Cerebellar nuclear complex (tissue), 1 donor: ENCODE measurements at places on chromosomes 2 and 18.

DNA sequence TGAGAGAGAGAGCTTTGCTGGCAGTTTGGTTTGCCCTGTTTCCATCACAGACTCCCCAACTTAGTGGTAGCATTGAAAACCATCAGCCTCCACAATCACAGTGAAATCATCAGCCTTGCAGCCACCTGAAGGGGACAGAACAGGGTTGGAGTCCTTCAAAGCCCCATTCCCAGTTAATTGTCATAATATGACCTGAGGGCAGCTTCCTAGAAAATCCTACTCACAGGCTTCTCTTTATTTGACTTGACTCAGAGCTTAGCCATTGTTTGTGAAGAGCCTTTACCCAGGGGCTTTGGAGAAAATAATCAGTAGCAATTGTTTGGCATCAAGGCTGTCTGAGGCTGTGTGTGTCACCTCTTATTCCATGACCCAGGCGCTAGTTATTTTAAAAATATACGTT lies 308.7 kb downstream of the CBLN2 start:
- DNase-seq = no peak

DNA sequence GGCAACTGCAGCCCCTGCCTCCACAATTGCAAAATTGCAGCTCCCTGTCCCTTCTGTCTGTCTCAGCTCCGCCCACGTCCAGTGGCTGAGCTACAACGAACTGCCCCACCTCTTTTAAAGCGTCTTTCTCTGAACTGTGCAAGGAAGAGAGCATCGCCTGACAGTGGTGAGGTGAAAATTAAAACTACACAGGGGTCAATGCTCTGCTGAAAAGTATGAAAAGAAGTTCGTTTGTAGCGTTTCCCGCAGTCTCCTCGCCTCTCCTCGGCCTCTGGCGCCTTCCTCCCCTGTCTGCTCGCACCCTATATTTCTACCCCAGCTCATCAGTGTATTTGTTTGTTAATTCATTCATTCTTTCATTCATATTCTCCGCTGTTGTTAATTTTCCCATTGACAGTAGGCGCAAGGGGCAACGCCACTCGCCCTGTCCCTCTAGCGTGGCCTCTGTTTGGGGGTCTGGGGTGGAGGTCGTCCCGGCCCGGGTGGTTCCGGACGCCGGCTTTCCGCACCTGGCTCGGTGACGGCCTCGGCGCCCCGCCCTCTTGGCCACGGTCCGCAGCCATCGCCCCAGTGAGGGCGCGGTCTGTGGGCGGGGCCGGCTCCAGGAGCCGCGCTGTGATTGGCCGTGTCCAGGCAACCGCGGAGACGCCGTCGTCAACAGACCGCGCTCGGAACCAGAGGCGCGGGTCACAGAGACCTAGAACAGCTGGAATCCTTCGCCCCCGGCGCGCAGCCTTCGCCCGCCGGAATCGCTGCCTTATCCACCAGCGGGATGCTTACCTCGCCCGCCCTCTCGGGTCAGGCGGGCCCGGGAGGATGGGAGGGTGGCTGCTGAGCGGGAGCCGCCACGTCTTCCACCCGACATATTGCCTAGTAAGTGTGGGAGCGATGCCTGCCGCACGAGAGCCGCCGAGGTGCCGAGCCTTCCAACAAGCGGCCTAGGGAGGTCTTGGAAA lies at the start of gene VWA3B:
Gene VWA3B, plus strand, starts transcription at position 677 of the 956 bp plus-strand sequence. CDS start 5,926 bp downstream, outside the sequence.
- DNase-seq = no peak

- DNase-seq = no peak
Observed at GRCh38 chr2:46979571-46979979, 64.0 kb upstream of the MCFD2 start.

DNA sequence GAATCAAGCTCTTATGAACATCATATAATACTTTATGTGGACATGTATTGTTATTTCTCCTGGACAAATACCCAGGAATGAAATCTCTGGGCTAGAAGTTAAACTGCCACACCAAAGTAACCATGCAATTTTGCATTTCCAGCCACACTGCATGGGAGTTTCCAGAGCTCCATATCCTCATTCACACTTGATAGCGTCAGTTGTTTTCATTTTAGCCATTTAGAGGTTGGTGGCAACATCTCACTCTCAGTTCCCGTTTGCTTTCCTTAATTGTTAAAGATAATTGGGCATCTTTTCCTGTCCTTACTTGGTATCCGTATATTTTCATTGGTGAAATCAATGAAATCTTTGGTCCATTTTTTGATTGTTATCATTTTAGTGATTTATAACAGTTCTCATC lies 47.8 kb downstream of the SH3YL1 start:
- no peak for DNase-seq

DNA sequence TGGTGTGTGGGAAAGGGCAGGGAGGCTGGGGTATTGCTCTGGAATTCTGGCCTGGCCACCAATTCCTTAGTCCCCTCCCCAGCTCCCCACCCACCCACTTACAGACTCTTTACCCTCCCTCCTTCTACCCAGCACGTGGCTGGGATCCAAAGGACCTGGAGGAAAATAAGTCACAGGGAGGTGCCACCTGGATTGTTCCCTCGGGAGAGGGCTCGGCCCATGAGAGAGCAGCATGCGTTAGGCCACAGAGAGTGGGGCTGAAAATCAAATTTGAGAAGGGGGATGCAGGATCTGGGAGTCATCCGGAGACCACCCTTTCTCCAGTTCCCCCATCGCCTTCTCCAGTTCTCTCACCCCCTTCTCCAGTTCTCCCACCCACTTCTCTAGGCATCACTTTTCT lies 3.0 kb downstream of the ASPRV1 start:
- DNase-seq = no peak

DNA sequence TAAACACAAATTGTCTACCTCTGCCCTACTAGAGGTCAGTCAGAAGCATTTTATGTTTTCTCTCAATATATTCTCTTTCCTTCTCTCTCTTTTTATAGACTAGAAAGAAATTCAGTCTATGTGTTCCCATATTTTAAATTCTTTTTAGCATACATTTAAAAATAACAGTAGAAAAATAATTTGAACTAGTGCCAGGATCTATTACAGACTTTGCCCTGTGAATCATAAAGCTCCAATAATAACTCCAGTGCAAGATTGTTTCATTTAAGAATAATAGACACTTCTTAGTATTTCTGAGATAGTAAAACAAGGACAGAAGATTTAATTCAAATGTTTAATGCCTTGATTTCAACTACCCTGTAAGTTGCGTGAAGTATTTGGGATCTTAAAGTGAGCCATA lies 60.1 kb downstream of the ITGB6 start:
- DNase-seq = no peak

DNA sequence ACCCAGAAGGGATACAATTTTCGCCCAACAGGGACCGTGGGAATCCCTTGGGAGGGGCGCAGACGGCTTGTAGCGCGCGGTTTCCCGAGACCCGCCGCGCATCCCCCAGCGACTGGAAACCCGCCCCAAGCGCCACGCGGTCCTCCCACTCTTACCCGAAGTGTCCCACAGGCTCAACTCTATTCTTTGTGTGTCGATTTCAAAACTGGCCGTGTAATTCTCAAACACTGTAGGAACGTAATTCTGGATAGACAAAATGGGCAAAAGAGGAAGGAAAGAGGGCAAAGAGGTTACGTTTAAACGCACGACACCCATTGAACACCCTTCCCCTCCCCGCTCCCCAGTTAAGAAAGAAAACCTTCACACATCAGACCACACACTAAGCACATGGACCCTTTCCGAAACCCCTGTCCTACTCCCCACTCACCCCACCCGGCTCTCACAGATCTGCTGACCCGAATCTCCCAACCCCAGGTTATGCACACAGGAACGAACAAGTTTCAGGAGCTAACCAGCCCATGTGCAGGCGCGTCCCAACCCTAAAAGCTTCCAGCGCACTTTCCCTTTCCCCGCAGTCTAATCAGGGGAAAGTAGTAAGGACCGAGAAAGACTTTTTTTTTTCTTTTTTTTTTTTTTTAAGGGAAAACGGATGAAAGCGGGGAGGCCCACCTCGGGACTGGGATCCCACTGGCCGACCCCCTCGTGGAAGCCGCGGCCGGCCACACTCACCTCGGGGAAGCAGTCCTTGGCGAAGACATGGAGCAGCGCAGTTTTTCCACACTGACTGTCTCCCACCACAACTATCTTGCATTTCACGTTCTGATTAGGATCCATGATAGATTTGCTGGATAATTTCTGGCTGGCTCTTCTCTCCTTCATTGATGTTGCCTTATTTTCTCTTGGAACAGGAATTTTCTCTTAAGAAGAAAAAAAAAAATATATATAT lies 655 bp downstream of the RND3 start:
- no peak for DNase-seq

DNA sequence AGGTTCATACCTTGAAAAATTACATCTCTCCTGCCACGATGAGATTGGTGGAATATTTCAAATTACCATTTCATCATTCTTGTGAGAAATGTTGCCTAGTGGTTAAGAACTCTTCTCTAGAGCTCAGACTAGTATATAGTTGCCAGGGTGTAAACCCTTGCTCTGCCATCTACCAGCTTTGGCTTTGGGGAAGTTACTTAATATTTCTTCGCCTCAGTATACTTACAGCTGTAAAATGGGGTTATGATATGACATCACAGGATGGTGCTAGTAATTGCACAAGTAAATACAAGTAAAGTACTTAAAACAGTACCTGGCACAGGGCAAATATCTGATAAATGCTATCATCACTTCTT lies 1.5 kb downstream of the SPOPL start:
- DNase-seq = no peak

DNA sequence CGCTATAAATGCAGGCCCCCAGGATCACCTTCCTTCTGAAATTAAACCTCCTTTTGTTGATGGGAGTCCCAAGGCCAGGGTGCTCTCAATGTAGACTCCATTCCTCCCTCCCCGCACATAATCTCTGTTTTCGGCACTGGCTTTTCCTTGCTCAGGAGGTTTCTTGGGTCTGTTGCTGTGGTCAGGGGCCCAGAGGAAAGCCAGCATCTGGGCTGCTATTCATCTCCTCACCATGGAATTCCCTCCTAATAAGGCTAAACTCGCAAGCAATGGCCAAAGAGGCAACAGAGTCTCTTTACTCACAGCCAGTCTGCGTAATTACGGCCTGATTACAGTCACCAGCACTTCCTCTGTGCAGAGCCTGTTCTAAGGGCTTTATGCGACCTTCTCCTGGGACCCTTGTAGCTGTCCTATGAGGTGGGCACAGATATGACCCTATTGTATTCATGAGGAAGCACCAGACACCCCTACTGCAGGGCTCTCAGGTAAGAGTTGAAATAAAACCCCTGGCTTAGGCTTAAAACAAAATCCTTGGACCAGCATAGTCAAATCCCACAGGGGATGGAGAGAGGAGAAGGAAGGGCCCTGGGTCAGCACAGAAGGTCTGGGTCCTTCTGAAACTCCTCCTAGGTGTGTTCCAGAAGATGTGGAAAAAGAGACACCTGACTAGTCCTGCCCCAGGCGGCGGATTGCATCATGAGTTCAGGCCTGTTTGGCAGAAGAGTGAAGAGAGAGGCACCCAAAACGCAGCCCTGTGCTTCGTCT lies 105.0 kb upstream of the SH3BP4 start:
- no peak for DNase-seq

DNA sequence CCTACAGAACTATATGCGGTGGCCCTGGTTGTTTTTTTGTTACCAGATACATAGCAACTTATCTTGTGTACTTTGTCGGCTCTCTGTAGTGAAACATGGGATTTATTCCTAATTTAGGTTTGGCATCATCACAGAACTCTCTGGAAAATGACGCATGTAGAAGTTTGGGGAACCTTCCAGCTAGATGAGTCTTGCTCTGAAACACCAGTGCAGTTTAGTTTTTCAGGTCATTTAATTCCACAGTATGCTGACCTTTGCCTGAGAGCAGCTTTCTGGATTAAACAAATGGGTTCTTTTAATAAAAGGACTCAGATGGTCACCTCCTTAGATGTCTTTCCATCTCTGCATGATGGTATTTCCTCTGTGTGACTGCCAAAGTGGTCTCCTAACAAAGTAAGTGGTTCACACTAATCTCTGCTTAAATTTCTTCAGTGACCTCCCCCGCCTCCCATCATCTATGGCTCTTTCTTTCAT lies 39.9 kb downstream of the MYO3B start:
- DNase-seq = no peak

DNA sequence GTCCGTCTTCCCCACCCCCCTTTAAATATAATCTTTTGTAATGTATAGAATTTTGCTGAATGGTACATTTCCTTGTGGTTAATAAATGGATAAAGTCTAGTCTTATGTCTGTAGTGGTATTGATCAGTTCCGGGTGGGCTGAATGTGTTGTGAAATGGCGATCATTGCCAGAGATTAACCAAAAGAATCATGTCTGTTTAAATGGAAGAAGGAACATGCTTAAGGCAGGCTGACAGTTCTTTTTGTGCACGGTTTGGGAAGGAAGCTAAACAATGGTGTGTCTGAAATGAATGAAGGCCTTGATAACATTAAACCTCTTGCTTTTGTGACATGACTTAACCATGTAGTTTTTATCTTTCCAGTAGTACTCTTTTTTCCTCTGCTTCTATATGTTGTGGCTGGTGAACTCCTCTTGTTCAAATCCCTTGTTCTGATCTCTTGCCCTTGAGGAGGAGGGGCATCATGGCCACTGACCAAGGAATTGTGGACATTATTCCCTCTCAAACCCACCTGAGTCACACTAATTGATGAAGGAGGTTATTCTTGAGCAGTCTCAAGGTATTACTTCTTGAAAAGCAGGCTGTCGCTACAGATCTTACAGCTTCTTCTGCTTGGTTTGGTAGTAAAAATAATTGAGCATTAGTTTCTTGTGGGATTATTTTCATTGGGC lies 1.7 kb downstream of the ACVR2A start:
- DNase-seq = no peak

GRCh38 chr2:157105372-157105771 lies 152.1 kb upstream of the GALNT5 start:
- no peak for DNase-seq

DNA sequence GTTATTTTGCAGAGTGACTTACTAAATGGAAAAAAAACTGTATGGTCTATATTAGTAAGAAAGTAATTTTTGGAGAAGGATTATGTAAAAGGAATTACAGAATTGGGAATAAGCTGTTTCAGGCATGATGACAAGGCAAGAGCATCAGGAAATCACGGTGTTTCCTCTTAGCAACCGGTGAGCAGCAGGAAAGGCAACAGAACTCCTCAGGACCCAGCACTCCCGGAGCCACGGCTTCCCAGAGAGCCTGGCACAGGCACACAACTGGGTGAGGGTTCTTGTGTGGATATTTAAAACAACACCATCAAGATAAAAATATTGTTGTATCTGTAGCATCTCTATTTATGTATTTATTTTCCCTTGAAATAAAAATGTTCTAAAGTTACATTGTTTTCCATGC lies 34.4 kb downstream of the CYP27C1 start:
- DNase-seq = no peak

DNA sequence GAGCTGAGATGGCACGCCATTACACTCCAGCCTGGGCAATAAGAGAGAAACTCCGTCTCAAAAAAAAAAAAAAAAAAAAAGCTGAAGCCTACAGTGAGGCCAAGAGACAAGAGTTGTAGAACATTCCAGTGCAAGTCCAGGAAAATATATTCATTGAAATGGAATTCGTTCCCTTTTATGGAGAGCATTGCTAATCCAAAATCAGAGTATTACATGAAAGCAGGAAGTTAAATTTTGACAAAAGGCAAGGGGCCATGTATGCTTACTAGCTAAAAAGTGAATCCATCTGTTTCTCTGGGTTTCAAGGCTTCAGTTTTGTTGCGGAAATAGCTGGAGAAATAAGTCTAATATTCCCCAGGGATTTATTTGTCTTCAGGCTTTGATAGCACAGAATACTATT lies 471.7 kb downstream of the THSD7B start:
- no peak for DNase-seq

- no peak for DNase-seq
Observed at GRCh38 chr2:99430614-99431291, 59.1 kb downstream of the REV1 start.
